ENCODE measurements at places on chromosomes 1 and 21.

GRCh38 chr1:38153778-38154470 lies 107.3 kb upstream of the POU3F1 start:
- no peak for DNase-seq

DNA sequence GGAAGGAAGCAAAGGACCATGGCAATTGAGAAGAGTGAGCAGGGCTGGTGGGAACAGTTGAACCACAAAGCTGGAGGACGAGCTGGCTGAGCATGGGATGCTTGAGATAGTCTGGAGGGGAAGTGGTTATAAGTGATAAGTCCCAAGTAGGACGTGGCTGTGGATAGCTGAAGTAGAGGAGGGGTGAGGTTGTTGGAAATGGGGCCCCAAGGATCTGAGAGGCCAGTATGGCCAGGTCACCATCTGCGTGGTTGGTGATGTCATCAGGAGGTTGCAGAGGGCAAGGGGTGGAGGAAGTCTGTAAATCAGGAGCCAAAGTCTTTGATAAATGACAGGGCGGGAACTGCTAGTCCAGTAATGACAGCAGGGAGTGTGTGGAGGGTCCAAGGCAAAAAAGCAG lies 11.0 kb upstream of the REN start:
- no peak for DNase-seq

- no peak for DNase-seq
Measured at GRCh38 chr1:207870306-207871031, 40.5 kb downstream of the CD34 start.

DNA sequence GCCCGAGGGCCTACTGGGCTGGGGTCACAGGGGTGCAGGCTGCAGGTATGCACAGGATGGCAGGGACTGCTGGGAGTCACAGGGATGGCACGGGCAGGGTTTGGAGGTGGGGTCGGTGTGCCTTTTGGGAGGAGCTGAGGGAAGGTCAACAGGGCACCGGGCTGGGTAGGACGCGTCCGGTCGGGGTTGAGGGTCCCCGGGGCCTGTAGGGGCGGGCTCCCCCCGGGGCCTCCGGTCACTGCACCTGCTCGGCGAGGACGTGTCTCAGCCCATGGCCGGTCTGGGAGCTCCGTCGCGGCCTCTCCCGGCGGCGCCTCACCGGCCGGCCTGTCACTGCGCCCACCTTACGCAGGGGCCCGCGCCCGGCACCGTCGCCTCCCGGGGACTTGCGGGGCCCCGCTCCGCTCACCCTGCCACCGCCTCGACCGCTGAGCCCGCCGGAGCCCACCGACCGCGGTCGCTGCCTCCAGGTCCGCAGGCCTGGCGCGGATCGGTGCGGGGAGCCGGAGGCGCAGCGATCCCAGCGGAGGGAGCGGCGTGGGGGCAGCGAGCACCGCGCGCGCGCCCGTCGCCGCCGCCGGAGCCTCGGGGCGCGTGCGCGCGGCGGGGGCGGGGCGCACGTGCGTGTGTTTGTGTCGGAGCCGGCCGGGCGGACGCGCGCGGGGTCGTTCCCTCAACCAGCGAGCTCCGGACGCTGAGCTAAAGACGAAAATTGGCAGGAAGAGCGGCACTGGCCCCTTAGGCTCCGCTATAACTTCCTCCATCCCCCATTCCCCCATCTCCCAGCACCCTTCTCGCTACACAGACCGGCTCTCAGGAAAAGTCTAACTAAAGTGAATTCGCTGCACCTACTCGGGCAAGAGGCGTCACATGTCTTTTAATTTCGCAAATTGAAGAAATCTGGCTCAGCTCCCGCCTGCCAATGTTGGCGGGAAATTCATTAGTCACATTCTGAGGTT lies at the start of gene AMIGO1:
Gene AMIGO1 (minus strand): TSS at position 552 of the 959 bp plus-strand sequence. CDS start 815 bp downstream, outside the sequence.
- no peak for DNase-seq

DNA sequence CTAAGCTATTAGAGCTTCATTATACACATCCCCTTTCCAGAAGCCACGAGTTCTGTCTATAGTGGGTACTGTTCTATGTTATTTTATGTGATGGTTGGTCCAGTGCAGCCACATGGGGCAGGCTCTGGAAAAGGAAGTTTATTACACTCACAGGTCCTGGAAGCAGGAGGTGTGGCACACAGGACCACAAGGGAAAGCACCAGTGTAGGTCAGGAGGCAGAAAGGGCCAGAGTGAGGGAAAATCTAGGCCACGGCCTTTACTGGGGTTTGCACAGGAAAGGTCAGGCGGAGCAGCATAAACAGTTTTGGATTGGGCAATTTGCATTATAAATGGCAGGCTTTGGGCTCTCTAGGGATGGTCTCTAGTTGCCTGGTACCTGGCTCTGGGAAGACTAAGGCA lies 21.8 kb upstream of the CNIH3 start:
- DNase-seq = no peak

GRCh38 chr1:12562955-12563576 lies 54.9 kb downstream of the DHRS3 start:
- DNase-seq = no peak

DNA sequence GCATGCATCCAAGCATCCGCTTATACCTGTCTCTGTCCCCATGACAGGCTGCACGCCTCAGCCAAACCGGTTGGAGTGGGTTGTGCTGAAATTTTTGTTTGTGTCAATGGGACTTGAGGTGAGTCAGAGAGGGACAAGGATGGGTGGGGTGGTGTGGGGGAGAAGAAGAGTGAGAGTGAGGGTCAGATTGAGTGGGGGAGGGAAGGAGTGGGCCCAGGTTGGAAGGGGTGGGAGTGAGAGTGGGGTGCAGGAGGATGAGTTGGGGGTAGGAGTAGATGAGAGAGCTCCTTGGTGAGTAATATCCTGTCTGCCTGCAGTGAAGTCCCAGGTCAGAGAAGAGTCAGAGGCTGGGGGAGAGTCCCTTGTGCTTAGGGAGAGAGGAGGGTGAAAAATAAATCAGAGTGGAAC lies 3.3 kb upstream of the NECTIN4 start:
- no peak for DNase-seq

- no peak for DNase-seq
Measured at GRCh38 chr1:173414539-173415226, 62.5 kb upstream of the PRDX6 start.

DNA sequence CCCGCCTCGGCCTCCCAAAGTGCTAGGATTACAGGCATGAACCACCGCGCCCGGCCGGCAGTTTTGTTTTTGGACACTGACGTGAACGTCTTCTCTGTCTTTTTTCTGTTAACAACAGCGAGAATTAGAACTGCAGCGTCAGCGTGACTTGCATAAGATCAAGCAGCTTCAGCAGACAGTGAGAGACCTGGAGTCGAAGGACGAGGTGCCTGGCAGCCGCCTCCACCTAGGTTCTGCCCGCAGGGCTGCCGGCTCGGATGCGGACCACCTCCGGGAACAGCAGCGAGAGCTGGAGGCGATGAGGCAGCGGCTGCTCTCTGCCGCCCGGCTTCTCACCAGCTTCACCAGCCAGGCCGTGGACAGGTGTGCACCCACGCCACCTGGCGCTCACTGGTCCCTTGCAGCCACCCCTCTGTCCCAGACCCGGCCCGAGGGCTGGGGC lies 22.9 kb upstream of the DIP2A start:
- no peak for DNase-seq

GRCh38 chr1:55353707-55354620 lies 138.8 kb upstream of the USP24 start:
- no peak for DNase-seq

DNA sequence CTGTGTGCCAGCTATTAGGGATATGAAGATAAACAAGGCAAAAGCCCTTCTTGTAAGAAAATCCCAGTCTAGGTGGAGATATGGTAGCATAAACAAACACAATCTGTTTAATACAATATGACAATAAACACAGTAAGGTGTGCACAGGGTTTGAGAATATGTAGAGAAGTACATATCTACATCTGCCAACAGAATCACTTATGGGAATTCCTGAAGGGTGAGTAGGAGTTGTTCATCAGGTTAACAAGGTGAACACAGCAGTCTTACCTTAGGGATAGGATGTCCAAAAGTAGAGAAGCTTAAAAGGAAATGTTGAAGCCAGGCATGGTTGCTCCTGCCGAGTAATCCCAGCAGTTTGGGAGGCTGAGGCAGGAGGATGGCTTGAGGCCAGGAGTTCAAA lies 57.7 kb upstream of the LRRC7 start:
- DNase-seq = no peak

GRCh38 chr1:40001456-40001855 lies 39.1 kb upstream of the CAP1 start:
- DNase-seq = no peak

- no peak for DNase-seq
Measured at GRCh38 chr1:187876775-187877174, 1048.0 kb downstream of the PLA2G4A start.

GRCh38 chr1:238953448-238954010 lies 432.8 kb upstream of the CHRM3 start:
- no peak for DNase-seq

DNA sequence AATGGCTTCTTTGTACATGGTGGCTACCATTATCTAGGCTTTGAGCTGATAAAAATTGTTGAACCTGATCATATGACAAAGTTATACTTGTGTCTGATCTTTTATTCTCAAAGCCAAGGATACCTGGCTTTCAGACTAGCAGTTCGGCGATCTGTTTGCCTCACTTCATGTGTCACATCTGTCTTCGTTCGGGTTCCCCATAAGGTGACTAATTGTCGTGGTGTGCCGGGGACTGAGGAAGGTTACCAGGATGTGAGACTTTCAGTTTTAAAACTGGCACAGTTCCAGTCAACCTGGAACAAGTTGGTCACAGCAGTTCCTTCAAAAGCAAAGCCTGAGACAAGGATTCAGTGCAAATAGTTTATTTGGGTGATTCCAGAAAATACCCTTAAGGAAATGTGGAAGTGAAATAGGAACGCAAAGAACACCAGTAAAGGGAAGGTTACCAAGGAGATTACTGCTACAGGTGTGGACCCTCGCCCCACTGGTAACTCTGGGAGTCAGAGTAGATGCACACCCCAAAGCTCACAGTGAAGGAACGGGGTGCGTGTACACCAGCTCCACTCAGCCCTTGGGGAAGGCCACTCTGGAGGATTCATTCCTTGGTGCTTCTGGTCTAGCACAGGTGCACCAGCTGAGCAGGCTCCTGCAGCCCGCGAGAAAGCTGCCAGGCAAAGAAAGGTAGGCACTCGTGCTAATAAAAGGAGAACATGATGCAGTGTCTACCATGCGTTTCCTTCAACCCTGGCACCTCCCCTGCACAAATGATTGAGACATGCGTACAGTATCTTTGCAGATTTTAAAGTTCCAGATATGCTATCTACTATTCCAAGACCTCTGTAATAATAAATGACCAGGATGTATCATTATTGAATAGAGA lies 69.0 kb downstream of the VWA5B1 start:
- DNase-seq = no peak

GRCh38 chr1:228902781-228903433 lies 167.6 kb downstream of the RHOU start:
- DNase-seq = peak; percentile 95

DNA sequence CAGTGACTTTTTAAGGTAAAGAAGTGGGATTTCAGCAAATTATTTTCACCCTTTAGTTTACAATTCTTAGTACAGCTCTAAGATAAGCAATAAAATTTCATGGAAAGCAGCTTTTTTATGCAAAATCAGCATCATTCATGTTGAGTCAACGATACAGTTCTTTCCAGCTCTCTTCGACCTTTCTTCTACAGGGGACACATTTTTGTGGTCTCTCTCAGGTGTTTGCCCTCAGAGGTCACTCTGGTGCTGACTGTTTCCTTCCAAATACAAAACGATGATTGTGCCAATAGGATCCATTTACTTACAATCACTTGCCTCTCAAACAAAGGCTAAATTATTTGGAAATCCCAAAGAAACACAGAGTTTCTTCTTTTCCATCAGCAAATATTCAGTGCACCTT lies 51.0 kb downstream of the PSMG1 start:
- DNase-seq = no peak

GRCh38 chr1:15159166-15159555 lies 5.6 kb downstream of the TMEM51 start:
- DNase-seq = no peak

DNA sequence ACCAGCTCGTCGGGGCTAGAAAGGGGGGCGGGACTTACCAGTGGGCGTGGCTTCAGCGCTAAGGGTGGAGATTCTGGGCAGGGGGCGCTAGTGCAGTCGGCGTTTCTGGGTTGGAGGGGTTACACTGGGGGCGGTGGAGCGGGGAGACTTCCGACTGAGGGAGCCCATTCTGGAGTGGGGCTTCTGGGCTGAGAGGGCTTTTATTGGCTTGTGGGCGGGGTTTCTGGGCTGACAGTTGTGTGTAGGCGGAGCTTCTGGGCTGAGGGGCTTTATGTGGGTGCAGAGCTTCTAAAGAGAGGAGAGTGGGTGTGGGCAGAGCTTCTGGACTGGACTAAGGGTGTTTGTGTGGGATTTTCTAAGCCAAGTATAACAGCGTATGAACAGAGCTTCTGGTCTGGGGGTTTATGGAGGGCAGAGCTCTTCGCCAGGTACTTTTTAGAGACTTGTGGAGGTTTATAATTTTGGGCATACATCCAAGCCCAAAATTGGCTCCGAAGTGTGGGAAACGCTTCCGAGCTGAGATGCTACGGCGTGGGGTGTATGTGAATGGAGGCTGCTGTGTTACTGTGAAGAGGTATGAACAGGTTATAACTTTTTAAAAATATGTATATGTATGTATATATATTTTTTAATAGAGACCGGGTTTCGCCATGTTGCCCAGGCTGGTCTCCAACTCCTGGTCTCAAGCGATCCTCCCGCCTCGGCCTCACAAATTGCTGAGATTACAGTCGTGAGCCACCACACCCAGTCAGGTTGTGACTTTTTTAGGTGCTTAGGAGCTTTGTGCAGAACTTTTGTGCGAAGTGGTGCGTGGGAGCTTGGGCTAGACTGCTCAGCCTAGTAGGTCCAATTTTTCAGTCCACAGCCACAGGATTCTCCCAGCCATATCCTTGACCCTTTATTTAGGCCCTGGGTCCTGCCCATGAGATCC lies 825 bp downstream of the TMEM39B start:
- no peak for DNase-seq

GRCh38 chr1:54403405-54403804 lies 2.8 kb downstream of the SSBP3 start:
- no peak for DNase-seq

DNA sequence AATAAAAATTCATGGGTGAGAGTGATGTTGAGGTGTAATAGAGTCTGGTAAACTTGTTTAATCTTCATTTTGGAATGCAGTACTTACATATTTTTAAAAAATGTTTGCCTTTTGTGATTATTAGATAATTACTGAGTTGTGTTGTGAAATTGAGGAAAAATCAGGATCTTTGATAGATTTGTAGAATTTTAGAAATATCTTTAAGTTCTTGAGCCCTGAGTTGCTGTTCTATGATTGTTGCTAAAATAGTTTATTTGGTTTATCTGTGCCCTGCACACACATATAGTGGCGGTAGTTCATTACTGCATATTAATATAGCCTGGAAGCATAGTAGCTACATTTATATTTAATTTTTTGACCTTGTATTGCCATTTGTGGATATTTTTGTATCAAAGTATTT lies 1.6 kb downstream of the B3GALT2 start:
- no peak for DNase-seq

GRCh38 chr1:153557877-153558276 lies 7.8 kb downstream of the S100A2 start:
- DNase-seq = no peak

GRCh38 chr1:42680055-42680454 lies 2.2 kb upstream of the YBX1 start:
- no peak for DNase-seq

GRCh38 chr21:35179990-35180540 lies 131.0 kb upstream of the RUNX1 start:
- DNase-seq = peak; percentile 36

GRCh38 chr1:9291914-9292360 lies 757 bp upstream of the SPSB1 start:
- no peak for DNase-seq

Data from GM04504 (cell line).